ENCODE measurements at places on chromosomes 7 and 10.

GRCh38 chr10:96313344-96313743 lies 9.1 kb downstream of the DNTT start:
- DNase-seq: no peak

- no peak for DNase-seq
Observed at GRCh38 chr10:126203746-126204145, 184.5 kb downstream of the ADAM12 start.

DNA sequence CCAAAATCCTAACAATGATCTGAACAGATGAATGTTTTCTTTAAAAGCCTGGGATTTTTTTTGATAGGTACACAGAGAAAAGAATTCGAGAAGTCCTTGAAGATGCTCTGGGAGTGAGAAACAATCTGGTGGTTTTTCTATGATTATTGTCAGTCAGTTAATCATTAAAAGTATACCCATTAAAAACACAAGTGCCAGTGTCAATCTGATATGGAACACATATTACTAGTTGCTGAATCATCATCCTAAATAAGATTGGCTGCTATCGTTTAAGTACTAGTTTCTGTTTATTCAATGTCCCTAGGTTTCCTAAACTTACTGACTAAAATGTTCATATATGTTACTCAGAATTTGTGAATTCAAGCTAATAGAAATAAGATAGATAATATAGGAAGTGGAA lies 16.1 kb downstream of the COL28A1 start:
- no peak for DNase-seq

- no peak for DNase-seq
Observed at GRCh38 chr7:33495207-33495606, 365.8 kb downstream of the BBS9 start.

DNA sequence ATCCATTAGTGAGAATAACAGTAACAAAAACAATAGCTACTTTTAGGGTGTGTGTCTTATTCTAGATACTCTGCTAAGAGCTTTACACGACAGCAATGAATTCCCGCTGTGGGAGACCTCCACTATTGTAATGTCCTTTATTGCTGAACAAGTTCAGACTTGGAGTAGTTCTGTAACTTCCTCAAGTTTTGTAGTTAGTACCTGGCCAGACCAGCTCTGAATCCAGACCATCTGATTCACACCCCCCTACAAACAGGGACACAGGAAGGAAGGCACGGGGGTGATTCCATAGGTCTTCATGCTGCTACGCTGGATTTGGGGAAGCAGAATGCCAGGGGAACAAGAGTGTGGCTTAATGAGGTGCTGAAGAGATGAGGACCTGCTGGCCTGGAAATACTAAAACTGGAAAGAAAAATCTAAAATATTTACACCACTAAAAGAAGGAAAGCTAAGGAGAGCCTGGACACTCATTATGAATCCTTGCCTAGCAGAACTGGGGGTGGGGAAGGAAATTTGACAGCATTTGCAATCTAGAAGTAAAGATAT lies 194.6 kb upstream of the TMEM72 start:
- DNase-seq: no peak

Measured in endothelial cell (in vitro differentiated cells).